ENCODE measurements at places on chromosomes 3 and 15. TPM values are rescaled to one million over a fixed set of nuclear protein-coding genes. Genes with fewer than 3 reads are reported as not detected.
A peak's percentile ranks its signal among the peaks of the same experiment; 100 is the strongest.

Gene GOLGA6L4
- 10.9 TPM for total RNA-seq

Gene KCNH8
- 1.5 TPM for total RNA-seq

Gene FGF7
- total RNA-seq: 5.7 TPM

Gene XCR1
- total RNA-seq: not detected

- H3K27ac ChIP-seq: no peak overlapping the region
- DNase-seq: no peak
- no peaks in the 10 kb centered on the region for H3K36me3 ChIP-seq
- H3K4me1 ChIP-seq: no peaks in the 10 kb centered on the region
- no peak overlapping the region for H3K4me3 ChIP-seq
These were observed 16.7 kb upstream of the CRTC3 start for GRCh38 chr15:90512981-90513380.

DNA sequence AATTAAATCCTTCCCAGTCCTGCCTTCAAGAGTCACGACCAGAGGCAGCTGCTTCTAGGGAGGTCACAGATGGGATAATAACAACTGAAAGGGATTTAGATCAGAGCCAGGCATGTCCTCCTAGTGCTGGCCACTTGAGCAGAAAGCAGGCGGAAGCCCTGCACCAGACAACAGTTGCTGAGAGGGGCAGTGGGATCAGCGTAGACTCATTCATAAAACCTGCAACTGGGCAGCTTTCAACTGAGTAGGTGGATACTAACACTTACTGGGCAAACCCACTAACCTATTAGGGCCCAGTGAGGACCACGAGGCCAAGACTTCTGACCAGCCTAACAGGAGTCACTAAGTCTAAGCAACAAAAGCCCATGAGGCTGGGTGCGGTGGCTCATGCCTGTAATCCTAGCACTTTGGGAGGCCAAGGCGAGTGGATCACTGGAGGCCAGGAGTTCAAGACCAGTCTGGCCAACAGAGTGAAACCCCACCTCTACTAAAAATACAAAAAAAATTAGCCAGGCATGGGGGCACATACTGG, 67.0 kb downstream of the DAPK2 start:
- H3K4me3 ChIP-seq: no peak overlapping the region
- no peaks in the 10 kb centered on the region for H3K27me3 ChIP-seq
- peaks cover 12% of the 10 kb centered on the region for H3K4me1 ChIP-seq
- no peak overlapping the region for H3K27ac ChIP-seq

GRCh38 chr3:87207460-87207859, 19.6 kb upstream of the CHMP2B start:
- H3K27me3 ChIP-seq: peaks cover 28% of the 10 kb centered on the region
- H3K36me3 ChIP-seq: no peaks in the 10 kb centered on the region

DNA sequence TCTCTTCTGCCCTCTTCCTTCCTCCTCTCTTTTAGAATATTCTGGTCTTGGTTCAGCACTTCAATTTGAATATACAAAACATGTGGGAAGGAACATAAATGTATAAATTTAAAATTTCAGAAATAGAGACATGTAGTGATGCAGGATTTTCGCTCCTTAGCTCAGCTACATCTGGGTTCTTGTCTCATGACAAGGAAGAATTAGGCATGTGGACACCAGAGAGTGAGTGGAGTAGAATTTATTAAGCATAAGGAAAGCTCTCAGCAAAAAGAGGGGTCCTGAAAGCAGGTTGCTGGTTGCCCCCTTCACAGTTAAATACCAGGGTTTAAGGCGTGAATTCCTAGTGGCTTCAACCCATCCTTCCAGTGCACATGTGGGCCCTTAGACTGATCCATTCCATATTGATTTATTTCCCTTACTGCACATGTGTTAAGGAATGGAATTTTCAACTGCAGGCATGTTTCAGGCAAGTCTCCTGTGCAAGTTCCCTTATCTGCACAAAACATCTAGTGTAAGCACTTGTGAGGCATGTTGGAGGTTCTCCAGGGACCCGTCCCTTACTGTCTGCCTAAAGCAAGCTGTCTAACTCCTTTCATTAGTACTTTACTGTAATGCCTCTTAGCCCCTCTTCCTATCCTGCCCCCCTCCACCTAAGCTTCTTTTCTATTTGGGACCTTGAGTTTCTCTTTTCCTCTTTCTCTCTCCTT, 133.2 kb upstream of the STRIT1 start:
- H3K36me3 ChIP-seq: no peaks in the 10 kb centered on the region

DNA sequence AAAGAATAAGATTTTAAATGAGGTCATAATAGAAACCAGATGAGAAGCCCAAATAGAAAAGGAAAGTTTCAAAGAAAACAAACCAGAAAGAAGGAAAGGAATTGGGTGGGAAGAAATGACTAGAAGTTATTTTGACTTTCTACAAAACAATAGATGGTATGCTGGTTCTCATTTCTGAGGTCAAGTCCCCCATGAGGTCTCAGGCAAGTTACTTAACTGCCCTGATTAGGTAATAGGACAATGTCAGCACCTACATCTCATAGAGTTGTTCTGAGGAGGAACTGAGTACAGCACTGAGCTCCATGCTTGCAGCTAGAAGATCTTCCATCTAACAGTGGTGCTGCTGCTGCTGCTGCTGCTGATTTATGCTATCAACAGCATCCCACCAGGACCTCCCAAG, 185.9 kb downstream of the ERC2 start:
- no peak overlapping the region for H3K27ac ChIP-seq
- H3K36me3 ChIP-seq: peaks cover 16% of the 10 kb centered on the region
- H3K4me3 ChIP-seq: no peak overlapping the region
- no peak for DNase-seq
- no peaks in the 10 kb centered on the region for H3K27me3 ChIP-seq
- peaks cover 23% of the 10 kb centered on the region for H3K4me1 ChIP-seq

- no peaks in the 10 kb centered on the region for H3K36me3 ChIP-seq
- no peak overlapping the region for H3K4me3 ChIP-seq
- H3K27me3 ChIP-seq: no peaks in the 10 kb centered on the region
These were observed 19.0 kb downstream of the MYO5A start for GRCh38 chr15:52509500-52510245.

DNA sequence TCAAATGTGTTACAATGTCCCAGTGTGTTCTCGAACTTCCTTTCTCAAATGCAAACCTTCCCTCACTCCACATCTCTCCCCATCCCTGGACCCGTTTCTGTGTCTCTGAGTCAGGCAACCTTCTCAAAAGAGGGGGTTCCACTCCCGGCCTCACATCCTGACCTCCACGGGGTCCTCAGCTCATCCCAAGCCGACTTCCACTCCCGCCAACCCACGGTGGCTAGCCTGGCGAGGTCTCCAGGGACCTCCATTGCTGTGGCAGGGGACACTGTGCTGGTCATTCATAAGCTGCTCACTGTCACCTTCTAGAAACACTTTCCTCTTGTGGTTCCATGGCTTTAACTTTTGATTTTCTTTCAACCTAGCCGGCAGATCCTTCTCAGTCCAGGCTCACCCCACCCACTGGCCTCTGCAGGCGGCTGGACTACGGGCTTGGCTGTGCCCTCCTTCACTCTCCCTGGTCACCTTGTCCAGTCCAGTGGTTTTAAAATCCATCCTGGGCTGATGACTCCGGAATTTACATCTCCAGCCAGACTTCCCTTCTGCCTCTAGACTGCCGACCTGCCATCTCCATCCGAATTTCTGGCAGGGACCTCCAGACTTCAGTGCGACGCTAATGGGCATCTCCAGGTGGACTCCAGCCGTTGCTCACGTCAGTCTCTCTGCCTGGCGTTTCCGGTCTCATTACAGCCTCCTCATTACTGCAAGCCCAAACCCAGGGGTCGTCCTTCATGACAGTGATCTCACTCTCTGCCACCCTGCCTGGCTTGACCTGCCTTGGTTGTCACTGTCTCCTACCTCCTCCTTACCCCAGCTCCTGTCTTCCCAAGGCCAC, 20.0 kb downstream of the ABTB1 start:
- peaks cover 21% of the 10 kb centered on the region for H3K4me1 ChIP-seq
- no peak for DNase-seq
- no peaks in the 10 kb centered on the region for H3K27me3 ChIP-seq

DNA sequence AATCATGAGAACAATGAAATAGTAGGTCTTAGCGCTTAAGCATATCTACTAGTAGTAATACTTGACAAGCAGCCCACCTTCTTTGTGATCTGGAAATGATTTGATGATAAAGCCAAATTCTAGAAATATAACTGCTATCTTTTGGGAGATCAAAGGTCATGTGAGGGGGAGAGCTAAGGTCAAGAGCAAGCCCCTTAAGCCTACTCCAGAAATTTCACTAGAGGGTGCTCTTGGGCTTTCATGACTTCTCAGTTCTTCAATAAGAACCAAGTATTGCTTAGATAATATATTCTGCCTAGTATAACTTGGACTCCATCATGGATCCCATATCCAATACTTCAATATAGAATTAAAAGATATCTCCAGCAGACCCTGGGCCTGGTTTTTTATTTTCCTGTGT, 319.6 kb downstream of the ZBTB20 start:
- no peak overlapping the region for H3K27ac ChIP-seq
- peaks cover 14% of the 10 kb centered on the region for H3K4me1 ChIP-seq
- no peaks in the 10 kb centered on the region for H3K27me3 ChIP-seq
- no peaks in the 10 kb centered on the region for H3K36me3 ChIP-seq
- no peak overlapping the region for H3K4me3 ChIP-seq
- DNase-seq: no peak

DNA sequence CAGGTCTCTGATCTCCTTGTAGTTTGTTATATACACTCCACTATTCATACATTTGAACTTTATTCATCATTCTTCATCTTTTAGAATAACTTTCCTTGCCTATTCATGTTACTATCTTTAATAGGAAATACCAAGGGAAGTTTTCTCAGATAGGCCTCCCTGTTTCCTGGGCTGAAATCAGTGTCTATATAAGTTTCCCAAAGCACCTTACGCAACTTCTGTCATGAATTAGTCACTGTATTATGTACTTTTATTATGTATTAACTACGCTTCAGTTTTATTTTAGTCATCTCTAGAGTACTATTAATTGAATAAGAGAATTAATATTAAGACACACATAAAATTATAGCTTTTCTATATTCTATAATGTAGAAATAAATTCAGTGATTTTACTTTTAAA, 1481.5 kb downstream of the OTOL1 start:
- no peak overlapping the region for H3K27ac ChIP-seq
- no peaks in the 10 kb centered on the region for H3K36me3 ChIP-seq
- H3K4me1 ChIP-seq: no peaks in the 10 kb centered on the region
- no peaks in the 10 kb centered on the region for H3K27me3 ChIP-seq

DNA sequence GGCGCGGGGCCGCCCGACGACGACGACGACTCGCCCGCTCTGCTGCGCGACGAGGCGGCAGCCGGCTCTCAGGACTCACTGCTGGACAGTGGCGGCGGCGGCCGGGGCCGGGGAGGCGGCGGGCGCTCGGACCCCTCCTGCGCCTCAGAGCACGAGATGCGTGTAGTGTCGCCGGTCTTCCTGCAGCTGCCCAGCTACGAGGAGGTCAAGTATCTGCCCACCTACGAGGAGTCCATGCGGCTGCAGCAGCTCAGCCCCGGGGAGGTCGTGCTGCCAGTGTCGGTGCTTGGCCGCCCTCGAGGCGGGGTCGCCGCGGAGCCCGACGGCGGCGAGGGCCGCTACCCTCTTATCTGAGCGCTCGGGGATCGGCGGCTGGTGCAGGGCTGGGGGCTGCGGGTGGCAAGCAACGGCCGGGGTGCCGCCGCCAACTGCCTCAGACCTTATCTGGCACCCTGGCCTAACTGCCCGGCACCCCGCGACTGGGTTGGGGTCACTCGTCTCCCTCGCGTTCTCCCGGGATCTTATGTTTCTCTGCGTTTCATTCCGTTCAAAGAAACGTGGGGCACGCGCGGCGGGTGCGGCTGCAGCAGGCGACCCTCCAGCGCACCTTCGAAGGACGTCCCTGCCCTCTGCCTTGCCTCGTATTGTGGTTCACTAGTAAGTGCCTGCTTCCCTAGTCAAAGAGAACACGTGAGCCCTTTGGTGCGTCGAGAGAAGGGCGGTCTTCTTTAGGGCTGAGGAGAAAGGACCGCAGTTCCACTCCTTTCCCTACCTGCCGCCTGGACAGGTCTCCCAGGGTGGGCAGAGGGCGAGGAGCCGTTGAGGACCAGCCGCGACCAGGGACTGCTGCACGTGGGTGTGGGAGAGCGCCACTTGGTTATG, 1.0 kb downstream of the C3orf80 start:
- no peaks in the 10 kb centered on the region for H3K36me3 ChIP-seq
- peaks cover 78% of the 10 kb centered on the region for H3K27me3 ChIP-seq
- peak overlapping the region; percentile 67 for H3K4me3 ChIP-seq

All from mesothelial cell of epicardium (in vitro differentiated cells).